ENCODE measurements at places on chromosomes 13 and 19. TPM values are rescaled to one million over a fixed set of nuclear protein-coding genes. Genes with fewer than 3 reads are reported as not detected.

SSBP4 gene
- total RNA-seq, result 76.4 TPM

CPB2 gene
- total RNA-seq, result not detected

PRTN3 gene
- not detected for total RNA-seq

ZNF497 gene
- total RNA-seq, result 0.98 TPM

SLC5A5 gene
- total RNA-seq, result not detected

WDR62 gene
- total RNA-seq, result 10.1 TPM

ZNF540 gene
- total RNA-seq, result 0.36 TPM

TMEM145 gene
- total RNA-seq, result not detected

PNMA8B gene
- total RNA-seq, result 6.3 TPM

NKG7 gene
- total RNA-seq, result not detected

DCT gene
- total RNA-seq, result under 0.01 TPM

SYCN gene
- total RNA-seq, result not detected

CYP2B6 gene
- total RNA-seq, result not detected

TPTE2 gene
- not detected for total RNA-seq

FCGBP gene
- 0.33 TPM for total RNA-seq

COL5A3 gene
- 4.1 TPM for total RNA-seq

OR10H1 gene
- not detected for total RNA-seq

TNFRSF19 gene
- total RNA-seq, result 7.3 TPM

ZNF285 gene
- total RNA-seq, result 1.6 TPM

ZNF665 gene
- total RNA-seq, result 2.4 TPM

HTR2A gene
- 6.0 TPM for total RNA-seq

INSL3 gene
- total RNA-seq, result not detected

ODAD3 gene
- total RNA-seq, result 0.08 TPM

MUC16 gene
- not detected for total RNA-seq

MBD3L2 gene
- not detected for total RNA-seq

ECSIT gene
- total RNA-seq, result 26.3 TPM

IGSF23 gene
- not detected for total RNA-seq

TUBB4A gene
- 0.41 TPM for total RNA-seq

FUT1 gene
- total RNA-seq, result under 0.01 TPM

GNG7 gene
- 0.65 TPM for total RNA-seq

LPAR6 gene
- total RNA-seq, result 0.90 TPM

BCL2L12 gene
- total RNA-seq, result 6.1 TPM

ATXN8OS gene
- total RNA-seq, result not detected

CCNA1 gene
- total RNA-seq, result 0.09 TPM

ZNF729 gene
- not detected for total RNA-seq

PTGER1 gene
- 1.9 TPM for total RNA-seq

C2CD4C gene
- not detected for total RNA-seq

BST2 gene
- total RNA-seq, result 48.1 TPM

SH2D3A gene
- not detected for total RNA-seq

LIN7B gene
- 3.7 TPM for total RNA-seq

RDH8 gene
- not detected for total RNA-seq

TYK2 gene
- total RNA-seq, result 25.7 TPM

SLC25A41 gene
- not detected for total RNA-seq

ZSCAN5C gene
- not detected for total RNA-seq

SOX21 gene
- 0.09 TPM for total RNA-seq

NDUFB7 gene
- total RNA-seq, result 164 TPM

NR2F6 gene
- total RNA-seq, result 23.7 TPM

CYP2A7 gene
- total RNA-seq, result not detected

NUFIP1 gene
- 4.5 TPM for total RNA-seq

TICAM1 gene
- 3.2 TPM for total RNA-seq

FOXO1 gene
- total RNA-seq, result 10.5 TPM

S1PR4 gene
- total RNA-seq, result not detected

LGALS4 gene
- not detected for total RNA-seq

Data from fibroblast of the aortic adventitia (primary cell).